Hepatocyte (in vitro differentiated cells): ENCODE measurements at places on chromosomes 1 and 21. TPM values are rescaled to one million over a fixed set of nuclear protein-coding genes. Genes with fewer than 3 reads are reported as not detected.

Gene CD1B
- not detected in 2 replicates for total RNA-seq

DNA sequence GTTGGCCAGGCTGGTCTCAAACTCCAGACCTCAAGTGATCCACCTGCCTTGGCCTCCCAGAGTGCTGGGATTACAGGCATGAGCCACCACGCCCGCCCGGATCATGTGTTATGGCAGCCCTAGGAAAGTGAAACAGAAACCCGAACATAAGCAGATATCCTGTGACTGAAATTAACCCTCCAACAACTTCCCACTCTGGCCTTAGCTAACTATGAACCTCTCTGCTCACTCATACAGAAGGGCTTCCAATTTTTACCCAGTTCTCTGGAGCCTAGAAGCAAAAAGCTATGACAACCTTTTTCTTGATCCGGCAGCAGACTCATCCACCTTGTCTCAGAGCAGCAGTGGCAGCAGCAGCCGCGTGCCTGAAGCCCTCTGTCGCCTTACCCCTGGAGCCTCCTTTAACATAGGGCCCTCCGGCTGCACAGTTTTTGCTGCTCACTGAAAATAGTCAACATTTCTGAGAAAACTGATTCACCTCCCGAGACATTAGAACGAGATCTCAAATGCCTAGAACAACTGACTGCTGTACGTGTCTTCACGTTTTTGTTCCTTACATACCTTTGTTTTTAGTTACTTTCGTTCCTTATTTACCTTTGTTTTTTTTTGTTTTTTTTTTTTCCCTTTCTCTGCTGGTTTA, 9.3 kb downstream of the CBR1 start:
- H3K27ac ChIP-seq, result no peak overlapping the region
- no peak overlapping the region for H3K4me3 ChIP-seq
- DNase-seq, result no peak
- no peaks in the 10 kb centered on the region for H3K4me1 ChIP-seq

- no peaks in the 10 kb centered on the region for H3K36me3 ChIP-seq
- no peak overlapping the region for H3K4me3 ChIP-seq
- H3K4me1 ChIP-seq, result no peaks in the 10 kb centered on the region
- DNase-seq, result no peak
- peaks cover 25% of the 10 kb centered on the region for H3K27me3 ChIP-seq
Observed at GRCh38 chr1:22552021-22552420, 11.3 kb upstream of the EPHA8 start.

DNA sequence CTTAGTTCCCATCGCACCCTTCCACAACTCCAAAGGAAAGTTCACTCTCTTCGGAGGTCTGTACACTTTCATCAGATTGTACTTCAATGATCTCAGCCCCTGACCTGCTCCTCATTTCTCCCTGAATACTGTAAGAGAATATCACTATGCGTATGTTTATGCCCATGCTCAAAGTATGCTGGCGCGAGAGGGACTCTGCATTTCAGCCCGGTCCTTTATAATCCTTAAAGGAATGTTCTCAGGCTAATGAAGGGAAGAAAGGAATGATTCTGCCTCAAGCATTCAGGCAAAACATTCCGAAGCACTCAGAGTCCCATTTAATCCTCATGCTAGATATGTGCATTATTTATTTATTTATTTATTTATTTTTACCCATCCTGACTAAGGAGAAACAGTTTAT, 76.8 kb downstream of the PLD5 start:
- H3K27ac ChIP-seq, result no peak overlapping the region
- peaks cover 23% of the 10 kb centered on the region for H3K4me1 ChIP-seq
- H3K27me3 ChIP-seq, result no peaks in the 10 kb centered on the region
- DNase-seq, result no peak

- peaks cover 13% of the 10 kb centered on the region for H3K4me1 ChIP-seq
- H3K36me3 ChIP-seq, result no peaks in the 10 kb centered on the region
- DNase-seq, result peak; percentile 73
- H3K27me3 ChIP-seq, result no peaks in the 10 kb centered on the region
Observed at GRCh38 chr1:84689514-84690396, 506 bp downstream of the SSX2IP start.

DNA sequence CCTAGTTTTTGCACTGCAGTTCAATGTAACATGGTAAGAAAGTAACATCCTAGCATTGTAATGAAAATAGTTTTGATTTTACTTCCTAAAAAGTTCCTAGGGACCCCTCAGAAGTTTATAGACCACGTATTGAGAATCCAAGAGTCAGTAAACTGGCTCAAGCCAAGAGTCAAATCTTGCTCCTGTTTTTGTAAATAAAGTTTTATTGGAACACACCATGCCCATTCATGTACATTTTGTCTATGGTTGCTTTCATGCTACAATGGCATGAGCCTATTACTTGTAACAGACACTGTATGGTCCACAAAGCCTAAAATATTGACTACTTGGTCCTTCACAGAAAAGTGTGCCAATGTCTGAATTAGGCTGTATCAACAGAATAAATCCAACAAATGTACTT, 301.0 kb downstream of the LMO4 start:
- no peak overlapping the region for H3K27ac ChIP-seq
- no peak overlapping the region for H3K4me3 ChIP-seq
- DNase-seq, result no peak
- no peaks in the 10 kb centered on the region for H3K36me3 ChIP-seq
- no peaks in the 10 kb centered on the region for H3K27me3 ChIP-seq

Gene STUM
- total RNA-seq, result 0.07 and 0.16 TPM in 2 replicates

- no peak overlapping the region for H3K27ac ChIP-seq
- peaks cover 15% of the 10 kb centered on the region for H3K4me1 ChIP-seq
- no peak overlapping the region for H3K4me3 ChIP-seq
- no peak for DNase-seq
- no peaks in the 10 kb centered on the region for H3K27me3 ChIP-seq
- no peaks in the 10 kb centered on the region for H3K36me3 ChIP-seq
Observed at GRCh38 chr1:204626381-204626780, 59.2 kb downstream of the LRRN2 start.

GRCh38 chr1:243930822-243931671, 81.0 kb upstream of the AKT3 start:
- H3K36me3 ChIP-seq, result no peaks in the 10 kb centered on the region
- peak; percentile 47 for DNase-seq
- peaks cover 5% of the 10 kb centered on the region for H3K27me3 ChIP-seq

Gene SYT6
- total RNA-seq, result 1.2 and 2.2 TPM in 2 replicates

- H3K4me3 ChIP-seq, result no peak overlapping the region
- no peaks in the 10 kb centered on the region for H3K27me3 ChIP-seq
- H3K4me1 ChIP-seq, result peaks cover 7% of the 10 kb centered on the region
- H3K27ac ChIP-seq, result no peak overlapping the region
Observed at GRCh38 chr1:229938551-229938950, 128.5 kb upstream of the GALNT2 start.

Gene KDF1
- total RNA-seq, result 10.5 and 18.1 TPM in 2 replicates

Gene ZBED6
- total RNA-seq, result 9.6 and 12.8 TPM in 2 replicates

DNA sequence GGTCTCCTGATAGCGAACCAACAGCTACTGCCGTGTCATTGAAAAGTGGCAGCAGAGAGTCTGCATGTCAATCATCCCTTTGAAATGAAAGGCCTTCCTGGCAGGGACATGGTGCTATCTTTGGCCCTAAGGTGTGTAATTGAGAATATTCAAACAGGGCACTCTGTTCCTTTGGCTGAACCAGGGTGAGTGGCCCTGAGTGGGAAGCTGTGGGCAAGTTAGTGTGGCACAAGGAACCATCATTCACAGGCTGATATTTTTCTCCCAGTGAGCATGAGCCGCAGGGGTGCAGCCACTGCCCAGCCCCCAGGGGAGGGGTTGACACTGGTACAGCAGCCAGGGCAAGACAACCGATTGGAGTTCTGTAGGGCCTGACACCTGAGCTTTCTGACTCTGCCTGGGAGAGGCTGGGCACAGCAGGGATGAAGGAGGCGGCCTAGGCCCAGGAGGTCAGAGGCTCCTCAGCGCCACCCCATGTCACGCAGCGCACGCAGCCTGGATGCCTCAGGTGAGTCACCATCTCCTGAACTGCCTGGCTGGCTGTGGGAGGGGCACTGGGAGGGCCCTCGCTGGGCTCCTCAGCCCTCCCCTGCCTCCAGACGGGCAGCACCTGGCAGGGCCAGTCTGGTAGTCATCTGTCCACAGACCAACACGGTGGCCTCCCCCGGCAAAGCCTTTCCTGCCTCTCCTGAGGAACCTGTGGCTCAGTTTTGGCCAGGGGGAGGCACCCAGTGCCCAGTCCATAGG, 13.2 kb downstream of the QSOX1 start:
- no peak overlapping the region for H3K4me3 ChIP-seq
- DNase-seq, result peak; percentile 86
- H3K27me3 ChIP-seq, result no peaks in the 10 kb centered on the region

GRCh38 chr1:41471658-41472057, 12.8 kb downstream of the EDN2 start:
- no peak overlapping the region for H3K27ac ChIP-seq
- no peak for DNase-seq
- H3K36me3 ChIP-seq, result no peaks in the 10 kb centered on the region
- H3K4me3 ChIP-seq, result no peak overlapping the region

DNA sequence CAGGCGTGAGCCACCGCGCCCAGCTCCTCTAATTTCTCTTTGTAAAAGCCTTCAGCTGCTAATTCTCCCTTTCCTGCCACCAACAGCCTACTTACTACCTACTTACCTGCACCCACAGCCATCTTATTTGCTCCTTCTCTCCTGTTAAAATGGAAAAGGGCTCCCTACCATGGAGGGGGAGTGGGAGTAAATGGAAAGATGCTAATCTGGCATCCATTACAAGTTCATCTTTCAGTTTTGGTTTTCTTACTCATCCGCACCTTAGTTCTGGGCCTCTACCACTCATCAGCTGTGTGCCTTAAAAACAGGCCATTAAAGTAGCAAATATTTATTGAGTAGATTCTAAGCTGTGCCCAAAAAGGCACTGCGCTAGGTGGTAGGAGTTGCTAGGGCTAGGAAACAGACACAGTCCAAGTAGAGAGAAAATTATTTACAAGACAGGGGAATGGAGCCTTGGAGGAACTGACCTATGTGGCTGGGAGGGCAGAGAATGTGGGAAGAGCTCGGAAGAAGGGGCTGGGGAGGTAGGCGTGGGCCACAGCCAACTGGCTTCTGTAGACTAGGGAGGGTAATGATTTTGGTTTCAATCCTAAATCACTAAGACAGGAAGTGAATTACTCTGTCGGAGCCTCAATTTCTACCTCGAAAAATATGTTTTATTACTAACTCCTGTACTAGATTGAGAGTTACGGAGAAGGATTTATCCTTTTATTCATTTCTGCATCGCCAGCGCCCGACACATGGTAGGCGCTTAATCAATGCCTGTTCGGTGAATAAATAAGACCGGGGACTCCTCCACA, 685 bp upstream of the DDI2 start:
- peaks cover 30% of the 10 kb centered on the region for H3K4me1 ChIP-seq
- H3K4me3 ChIP-seq, result peak overlapping the region; percentile 18
- H3K36me3 ChIP-seq, result no peaks in the 10 kb centered on the region
- H3K27ac ChIP-seq, result peak overlapping the region; percentile 95

- peaks cover 6% of the 10 kb centered on the region for H3K4me1 ChIP-seq
- H3K4me3 ChIP-seq, result no peak overlapping the region
- H3K27me3 ChIP-seq, result no peaks in the 10 kb centered on the region
- peak; percentile 30 for DNase-seq
- no peaks in the 10 kb centered on the region for H3K36me3 ChIP-seq
- no peak overlapping the region for H3K27ac ChIP-seq
Observed at GRCh38 chr1:23169727-23170335, 1.2 kb upstream of the LUZP1 start.
